NCI-H774 (cell line): ENCODE measurements at places on chromosomes 3 and 15.

DNA sequence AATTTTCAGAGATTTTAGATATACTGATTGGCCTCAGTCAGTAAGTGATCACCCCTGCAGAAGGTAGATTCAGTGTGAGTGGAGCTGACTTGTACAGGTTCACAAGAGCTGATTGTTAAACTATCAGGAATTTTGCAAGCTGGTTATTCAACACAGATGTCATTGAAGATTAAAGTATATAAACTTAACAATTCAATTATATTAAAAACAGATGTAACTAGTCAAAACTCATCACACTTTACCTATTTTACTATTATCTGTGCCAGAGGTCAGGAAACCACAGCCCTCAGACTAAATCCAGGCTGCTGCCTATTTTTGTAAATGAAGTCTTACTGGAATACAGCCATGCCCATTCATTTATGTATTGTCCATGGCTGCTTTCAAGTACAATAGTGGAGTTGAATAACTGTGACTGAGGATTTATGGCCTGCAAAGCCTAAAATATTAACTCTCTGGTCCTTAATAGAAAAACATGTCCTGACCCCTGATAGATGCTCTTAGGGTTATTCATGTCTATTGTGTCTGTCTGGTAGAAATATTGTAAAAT is 429.3 kb upstream of the PDZRN3 start:
- DNase-seq: no peak

DNA sequence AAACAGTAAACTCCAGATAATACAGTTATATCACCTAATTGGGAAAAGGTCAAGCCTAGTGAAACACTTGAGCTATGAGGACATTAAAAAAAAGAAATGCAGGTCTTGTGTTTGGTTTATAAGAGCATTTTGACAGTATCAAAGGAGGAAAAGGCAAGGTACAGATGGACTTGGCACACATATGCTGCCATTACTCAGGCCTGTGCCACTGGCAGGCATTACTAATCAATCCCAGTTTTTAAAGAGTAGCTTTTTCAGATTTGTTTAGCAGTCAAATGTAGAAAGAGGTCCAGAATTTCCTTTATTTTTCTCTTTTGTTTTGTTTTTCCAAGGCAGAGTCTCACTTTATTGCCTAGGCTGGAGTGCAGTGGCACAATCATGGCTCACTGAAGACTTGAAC is 38.9 kb downstream of the MDFIC2 start:
- no peak for DNase-seq

DNA sequence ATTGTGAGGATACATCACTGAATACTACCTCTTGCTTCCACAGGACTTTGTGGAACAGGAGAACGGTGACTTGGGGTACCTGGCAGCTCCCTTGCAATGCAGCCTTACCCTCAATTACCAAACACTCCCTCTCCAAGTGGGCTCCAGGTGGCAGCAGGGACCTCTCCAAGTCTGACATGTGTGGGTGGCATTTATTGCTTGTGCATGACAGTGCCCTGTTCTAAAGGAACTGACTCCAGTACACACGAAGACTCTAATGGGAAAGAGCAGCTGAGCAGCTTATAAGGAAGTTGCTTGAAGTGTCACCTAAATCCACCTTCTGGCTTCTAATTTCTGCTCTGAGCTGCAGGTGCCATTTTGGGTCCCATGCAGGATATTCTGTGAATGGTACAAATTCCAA is 174.1 kb upstream of the SLCO3A1 start:
- no peak for DNase-seq

DNA sequence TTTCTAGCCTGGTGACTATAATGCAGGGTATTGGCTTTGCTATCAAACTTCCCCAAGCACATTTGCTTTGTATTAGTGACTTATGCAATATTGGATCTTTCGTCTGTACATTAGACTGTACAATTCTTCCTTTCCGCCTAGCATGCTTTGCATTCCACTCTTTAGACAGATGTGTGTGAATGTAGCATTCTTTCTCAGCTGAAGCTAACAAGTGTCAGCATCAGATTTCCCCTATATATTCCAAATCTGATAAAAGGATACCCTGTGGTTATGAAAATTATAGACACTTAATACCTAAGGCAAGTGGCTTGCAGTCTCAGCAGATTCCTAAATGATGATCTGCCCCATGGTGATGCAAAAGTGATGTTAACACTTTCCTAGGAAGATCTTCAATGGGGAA is 360.1 kb downstream of the CNTN4 start:
- no peak for DNase-seq

- no peak for DNase-seq
These were observed 60.8 kb upstream of the ARHGEF26 start for GRCh38 chr3:154060238-154061000.

- no peak for DNase-seq
These were observed 513.5 kb upstream of the GBE1 start for GRCh38 chr3:82274897-82275296.
